HFF-Myc (cell line): ENCODE measurements at places on chromosomes 12 and 14.

DNA sequence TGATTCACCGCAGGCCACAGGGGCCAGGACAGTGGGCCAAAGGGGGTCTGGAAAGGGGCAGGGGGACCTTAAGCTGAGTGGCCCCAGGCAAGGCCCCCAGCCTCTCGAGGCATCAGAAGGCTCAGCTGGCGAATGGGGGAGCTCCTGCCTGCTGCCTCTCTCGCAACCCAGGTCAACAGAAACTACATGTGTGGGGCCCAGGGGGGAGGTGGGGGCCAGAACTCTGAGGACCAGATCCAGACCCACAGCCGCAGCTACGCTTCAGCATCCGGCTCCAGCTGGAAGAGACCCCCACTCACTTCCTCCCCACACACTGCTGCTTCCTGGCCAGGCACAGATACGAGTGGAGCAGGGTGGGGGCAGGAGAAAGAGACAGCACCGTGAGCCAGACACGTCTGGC lies 46.5 kb downstream of the NCOR2 start:
- no peak for DNase-seq

DNA sequence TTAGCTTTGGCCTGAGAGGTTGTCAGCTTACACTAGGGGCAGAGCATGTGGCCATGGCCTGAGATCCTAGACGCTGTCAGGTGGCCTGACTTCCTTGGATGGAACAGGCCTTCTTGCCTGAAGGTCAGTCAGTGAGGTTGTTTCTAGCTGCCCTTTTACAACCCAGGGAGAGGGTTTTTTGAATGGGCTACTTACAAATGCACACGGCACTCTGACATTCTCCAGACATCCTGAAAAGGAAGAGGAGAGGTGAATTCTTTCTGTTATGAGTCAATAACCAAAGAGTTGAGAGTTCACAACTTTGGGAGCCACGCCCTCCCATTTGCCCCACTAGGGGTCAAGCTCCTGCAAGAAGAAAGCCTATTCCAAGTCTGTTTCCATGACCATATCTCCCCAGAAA lies 7.8 kb downstream of the KRT76 start:
- no peak for DNase-seq

- no peak for DNase-seq
Observed at GRCh38 chr14:68932231-68932630, 46.9 kb downstream of the ACTN1 start.

DNA sequence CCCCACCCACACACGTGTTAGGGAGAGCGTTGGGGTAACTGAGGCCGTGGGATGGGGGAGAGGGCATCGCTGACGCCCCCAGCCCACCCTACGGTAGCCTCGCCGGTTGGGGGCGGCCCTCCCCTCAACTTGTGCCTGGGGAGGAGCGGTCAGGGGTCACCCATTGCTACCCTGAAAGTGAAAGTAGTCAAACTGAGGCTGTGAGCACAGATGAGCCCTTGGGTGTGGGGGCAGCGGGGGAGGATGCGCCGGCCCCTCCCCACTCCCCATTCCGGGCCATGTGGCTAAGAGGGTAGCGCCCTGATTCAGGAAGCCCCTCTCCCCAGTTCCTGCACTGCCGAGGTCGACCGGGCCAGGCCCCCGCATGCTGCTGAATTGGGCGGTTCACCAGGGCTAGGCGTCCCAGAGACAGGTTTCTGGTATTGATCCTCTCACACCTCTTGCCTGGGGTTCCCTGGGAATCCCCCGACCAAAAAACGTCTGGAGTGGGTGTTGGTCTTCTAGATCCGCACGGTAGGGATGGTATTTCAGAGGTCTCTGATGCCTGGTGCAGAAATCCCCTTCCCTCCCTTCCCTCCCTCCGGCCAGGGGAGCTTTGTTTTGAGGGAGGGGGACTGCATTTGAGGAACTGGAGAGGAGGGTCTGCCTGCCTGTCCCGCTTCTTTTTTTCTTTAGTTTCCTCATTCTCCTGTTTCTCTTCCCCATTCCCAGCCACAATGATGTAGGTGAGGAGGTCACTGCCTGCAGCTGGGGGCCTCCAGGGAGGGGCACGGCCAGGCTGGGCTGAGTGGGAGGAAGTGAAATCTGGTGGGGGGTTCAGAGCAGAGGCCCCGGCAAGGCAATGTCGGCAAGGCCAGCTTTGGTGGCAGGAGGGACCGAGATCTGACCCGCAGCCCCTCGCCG lies 1.0 kb downstream of the SH2B3 start:
- DNase-seq = no peak

DNA sequence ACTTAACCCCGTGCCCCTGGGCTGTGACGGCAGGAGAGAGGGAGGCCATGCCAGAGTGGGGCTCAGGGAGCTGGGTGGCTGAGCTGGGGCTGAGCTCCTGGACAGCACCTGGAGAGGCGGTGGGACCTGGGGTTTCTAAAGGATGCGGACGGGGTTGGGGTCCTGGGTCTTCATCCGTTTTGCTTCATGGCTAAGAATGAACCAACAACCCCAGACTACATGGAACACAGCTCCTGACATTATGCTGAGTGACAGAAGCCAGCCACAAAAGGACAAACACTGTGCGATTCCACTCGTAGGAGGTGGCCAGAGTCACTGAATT lies 60.6 kb downstream of the NCOR2 start:
- no peak for DNase-seq

GRCh38 chr12:17358835-17359234 lies 731.2 kb downstream of the RERGL start:
- no peak for DNase-seq

DNA sequence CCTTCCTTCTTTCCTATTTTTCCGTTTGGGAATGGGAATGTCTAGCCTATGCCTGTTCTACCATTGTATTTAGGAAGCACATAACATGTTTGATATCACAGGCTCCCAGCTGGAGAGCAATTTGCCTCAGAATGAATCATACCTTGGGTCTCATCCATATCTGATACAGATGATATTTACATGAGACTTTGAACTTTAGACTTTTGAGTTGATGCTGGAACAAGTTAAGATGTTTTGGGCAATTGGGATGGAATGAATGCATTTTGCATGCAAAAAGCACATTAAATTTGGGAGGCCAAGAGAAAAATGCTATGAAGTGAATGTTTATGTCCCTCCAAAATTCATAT lies 61.9 kb upstream of the BEGAIN start:
- no peak for DNase-seq

- DNase-seq = no peak
Observed at GRCh38 chr12:66176105-66176900, 6.5 kb upstream of the TMBIM4 start.

DNA sequence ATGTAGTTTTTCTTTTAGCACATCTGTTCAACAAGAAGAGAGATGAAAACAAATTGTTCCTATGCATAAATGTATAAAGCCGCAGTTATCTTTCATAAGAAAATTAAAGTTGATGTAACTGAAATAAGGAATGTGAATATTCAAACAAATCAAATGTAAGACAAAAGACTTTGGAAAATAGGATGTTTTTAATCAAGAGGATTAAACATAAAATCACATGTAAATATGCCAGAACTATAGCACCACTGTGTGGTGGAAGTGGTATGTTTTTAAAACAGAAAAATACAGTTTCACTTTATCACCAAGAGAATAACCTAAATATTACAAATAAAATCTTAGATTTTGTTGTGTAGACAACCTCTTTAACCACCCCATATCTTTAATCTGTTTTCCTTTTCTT lies 40.4 kb downstream of the CAPS2 start:
- DNase-seq = no peak

DNA sequence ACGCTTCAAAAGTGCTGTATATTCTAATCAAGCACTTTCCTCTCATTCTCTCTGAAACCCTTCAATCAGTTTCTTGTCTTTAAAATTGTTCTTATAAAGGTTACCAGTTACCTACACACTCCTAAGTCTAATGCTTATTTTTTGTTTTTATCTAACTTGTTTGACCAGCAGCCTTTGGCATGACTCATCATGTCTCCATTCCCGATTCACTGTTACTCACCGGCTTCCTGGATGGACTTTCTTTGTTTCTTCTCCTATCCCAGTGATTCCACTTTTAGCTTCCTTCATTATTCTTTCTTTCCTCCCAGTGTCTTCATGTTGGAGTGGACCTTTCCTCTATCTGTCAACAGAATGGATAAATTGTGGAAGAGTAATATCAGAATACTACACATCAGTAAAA lies 368.6 kb upstream of the CCDC196 start:
- no peak for DNase-seq

GRCh38 chr12:63224396-63224795 lies 73.4 kb upstream of the AVPR1A start:
- no peak for DNase-seq

DNA sequence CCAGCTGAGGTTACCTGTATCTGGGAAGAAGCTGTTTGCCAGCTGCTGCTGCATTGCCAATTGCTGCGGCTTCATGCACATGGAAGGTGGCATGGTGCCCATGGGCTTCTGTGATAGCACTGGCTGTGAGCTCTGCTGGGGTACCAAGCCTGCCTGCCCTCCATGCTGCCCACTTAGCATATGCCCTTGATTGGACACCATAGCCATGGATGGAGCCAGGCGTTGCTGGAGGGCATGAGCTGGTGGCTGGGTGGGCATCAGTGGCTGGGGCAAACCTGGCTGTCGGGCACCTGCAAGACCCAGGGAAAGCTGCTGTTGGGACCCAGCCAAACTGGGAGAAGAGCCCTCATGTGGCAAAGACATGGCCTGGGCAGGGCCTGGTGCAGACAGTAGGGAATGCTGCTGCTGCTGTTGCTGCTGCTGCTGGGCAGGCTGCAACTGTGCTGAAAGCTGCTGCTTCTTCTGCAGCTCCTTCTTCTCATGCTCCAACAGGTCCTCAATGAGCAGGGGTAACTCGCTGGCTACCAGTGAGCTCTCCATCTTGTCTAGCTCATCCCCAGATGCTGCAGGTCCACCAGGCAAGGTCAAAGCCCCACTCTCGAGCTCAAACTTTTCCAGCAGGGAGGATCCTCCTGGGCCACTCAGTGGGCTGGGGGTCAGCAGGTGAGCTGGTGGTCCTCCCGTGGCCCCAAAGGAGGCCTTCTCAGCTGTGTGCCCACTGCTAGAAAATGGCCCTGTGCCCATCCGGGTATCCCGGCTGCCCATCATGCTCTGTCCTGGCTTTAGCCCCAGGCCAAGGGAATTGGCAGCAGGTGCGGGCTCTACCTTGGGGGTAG lies 18.8 kb upstream of the PRKAG1 start:
- no peak for DNase-seq

- no peak for DNase-seq
Observed at GRCh38 chr12:28536088-28536487, 345.8 kb downstream of the CCDC91 start.

- DNase-seq = no peak
Observed at GRCh38 chr12:53061404-53062010, 11.6 kb downstream of the TNS2 start.

DNA sequence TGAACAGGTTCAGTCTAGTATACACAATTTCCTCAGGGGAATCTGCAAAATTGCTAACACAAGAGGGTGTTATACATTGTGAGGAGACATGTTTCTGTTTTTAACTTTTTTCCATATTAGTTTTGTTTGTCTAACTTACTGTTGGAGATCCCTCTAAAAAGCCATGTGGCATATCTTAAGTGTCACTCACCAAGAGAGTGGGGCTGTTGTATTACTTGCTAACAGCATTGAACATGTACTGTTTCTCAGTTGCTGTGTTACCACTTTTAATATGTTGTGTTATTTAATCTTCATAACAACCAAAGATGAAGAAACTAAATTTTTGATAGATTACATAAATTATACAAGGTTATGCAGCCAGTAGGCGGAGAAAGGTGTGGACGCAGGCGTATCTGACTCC lies 154.3 kb upstream of the NPAS3 start:
- no peak for DNase-seq

- DNase-seq = peak; percentile 29
Observed at GRCh38 chr12:109621211-109621694, 47.7 kb downstream of the MVK start.

DNA sequence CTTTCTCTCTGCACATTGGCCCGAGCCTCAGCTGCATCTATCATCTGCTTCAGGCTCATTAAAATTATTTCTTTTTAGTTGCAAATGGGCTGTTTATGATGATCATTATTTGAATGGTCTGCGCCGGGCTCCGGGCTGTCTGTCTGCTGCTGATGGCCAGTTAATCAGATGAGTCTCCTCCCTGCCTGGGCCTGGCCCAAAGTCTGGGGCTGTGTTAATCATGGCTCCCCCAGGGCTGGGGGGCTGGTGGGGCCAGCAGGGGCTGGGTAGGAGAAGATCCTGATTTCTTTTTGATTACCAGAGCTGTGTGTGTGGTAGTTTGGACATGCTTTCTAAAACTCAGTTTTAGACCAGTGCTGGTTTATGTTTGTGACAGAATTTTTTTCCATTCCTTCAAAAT lies 159.1 kb downstream of the PHETA1 start:
- DNase-seq = no peak

GRCh38 chr12:39807043-39807442 lies 187.4 kb upstream of the ABCD2 start:
- no peak for DNase-seq

GRCh38 chr12:43112101-43112920 lies 439.7 kb downstream of the ADAMTS20 start:
- no peak for DNase-seq

DNA sequence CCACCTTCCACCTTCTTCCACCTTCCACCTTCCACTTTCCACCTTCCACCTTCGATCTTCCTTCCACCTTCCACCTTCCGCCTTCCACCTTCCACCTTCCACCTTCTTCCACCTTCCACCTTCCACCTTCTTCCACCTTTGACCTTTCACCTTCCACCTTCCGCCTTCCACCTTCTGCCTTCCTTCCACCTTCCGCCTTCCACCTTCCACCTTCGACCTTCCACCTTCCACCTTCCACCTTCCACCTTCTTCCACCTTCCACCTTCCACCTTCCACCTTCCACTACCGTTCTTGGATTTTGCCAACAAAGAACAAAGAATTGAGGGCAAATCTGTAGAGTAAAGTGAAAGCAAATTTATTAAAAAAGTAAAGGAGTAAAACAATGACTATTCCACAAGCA lies 53.2 kb downstream of the B4GALNT3 start:
- no peak for DNase-seq

GRCh38 chr12:125340791-125341190 lies 275.6 kb downstream of the AACS start:
- DNase-seq = peak; percentile 2

DNA sequence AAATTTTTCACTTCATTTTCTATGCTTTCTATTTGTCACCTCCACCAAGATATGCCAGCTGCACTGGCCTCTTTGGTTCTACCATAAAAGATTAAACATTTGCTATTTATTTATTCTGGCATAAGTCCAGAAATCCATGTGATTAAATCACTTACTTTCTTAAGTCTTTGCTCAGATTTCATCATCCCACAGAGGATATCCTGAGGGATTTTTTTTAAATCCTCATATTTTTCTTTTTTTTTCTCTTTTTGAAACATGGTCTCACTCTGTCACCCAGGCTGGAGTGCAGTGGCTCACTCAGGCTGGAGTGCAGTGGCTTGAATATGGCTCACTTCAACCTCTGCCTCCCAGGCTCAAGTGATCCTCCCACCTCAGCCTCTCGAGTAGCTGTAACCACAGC lies 645.4 kb upstream of the ATXN7L3B start:
- DNase-seq = no peak

- DNase-seq = no peak
Observed at GRCh38 chr12:9760120-9760519, 581 bp downstream of the CD69 start.
